ENCODE measurements at places on chromosomes 4 and X.

DNA sequence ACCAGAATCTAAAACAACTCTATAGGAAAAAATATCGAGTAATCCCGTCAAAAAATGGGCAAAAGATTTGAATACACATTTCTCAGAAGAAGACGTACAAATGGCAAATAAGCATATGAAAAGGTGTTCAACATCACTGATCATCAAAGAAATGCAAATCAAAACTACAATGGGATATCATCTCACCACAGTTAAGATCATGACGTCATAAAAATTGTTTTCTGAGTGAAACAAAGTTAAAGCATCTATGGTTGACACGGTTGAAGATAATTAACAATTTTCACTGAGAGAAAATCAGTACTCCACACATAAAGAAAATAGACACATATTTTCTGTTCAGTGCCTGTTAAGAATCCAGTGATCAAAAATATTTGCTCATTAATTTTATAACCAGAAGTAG, 1010.8 kb upstream of the ADGRL3 start:
- DNase-seq, result no peak

- no peak for DNase-seq
These were observed 33.4 kb downstream of the NELFA start for GRCh38 chr4:1975391-1975801.

DNA sequence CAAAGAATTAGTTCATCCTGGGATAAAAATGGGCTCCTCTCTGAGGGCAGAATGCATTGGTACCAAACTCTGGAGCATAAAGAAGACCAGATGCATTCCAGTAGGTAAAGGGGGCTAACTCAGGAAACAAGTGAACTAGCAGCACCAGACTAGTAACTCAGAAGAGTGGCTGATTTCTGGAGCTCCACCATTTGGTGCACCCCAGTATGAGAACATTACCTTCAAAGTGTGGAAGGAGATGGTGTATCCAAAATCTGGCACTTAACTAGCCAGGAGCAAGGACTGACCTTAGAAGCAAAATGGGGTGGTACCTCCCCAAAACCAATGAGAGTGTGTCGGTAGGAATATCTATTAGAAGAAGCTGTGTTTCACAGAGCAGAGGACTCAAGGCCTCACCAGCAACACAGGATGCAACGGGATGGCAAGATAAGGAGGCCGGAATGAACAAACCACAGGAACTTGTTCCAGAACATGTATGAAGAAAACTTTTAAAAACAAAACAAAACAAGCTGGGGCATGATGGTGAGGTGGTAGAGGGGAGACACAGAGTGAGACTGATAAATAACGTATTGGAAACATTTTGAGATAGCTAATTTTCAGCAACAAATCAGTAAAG, 142.3 kb downstream of the INPP4B start:
- no peak for DNase-seq

DNA sequence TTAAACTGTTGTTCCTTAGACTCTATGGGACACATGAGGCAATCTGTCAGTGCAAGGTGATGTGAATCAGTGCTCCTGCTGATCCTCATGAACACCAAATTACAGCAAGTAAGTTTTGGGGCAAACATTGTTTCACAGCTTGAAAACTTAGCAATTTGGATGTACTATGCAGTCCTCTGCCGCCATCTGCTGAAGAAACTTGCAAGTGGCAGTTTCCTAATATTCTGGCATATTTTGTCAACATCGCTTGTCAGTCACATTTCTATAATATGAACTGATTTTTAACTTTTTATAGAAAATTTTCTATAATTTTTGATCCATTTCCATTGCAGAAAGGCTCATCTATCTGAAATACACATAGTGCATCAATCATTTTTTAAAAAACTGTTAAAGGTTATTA, 56.3 kb downstream of the ZAR1 start:
- peak; percentile 31 for DNase-seq

DNA sequence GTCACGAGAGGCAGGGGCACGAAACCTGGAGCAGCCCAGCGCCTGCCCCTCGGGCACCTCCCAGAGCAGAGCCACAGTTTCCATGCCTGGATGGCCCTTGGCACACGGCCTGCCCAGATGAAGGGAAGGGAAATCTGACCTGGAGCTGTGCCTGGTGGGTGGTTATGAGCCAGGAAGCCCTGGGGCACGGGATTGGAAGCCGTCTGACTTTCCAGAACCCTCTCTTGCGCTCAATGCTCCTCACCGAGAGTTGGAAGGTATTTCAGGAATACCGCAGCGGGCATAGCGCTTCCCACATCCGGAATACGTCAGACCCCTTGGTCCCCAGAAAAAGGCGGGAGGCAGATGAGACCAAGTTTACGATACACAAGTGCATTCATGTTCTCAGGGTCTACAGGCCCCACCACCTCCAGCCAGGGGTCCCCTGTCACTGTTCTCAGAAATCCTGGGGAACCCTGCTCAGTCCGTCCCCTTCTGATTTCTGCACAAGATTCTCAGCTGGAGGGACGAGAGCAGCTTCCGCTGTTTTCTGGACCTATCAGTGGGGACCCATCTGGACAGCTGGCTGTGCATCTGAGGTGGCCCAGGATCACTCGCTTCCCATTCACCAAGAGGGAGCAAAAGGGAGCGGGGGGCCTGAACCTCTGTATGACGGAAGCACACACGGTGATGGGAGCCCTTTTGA, 172.9 kb downstream of the AFAP1 start:
- DNase-seq, result no peak

Data from LHCN-M2 (cell line).